CD14-positive monocyte (primary cell): ENCODE measurements at places on chromosomes 7 and 10.

DNA sequence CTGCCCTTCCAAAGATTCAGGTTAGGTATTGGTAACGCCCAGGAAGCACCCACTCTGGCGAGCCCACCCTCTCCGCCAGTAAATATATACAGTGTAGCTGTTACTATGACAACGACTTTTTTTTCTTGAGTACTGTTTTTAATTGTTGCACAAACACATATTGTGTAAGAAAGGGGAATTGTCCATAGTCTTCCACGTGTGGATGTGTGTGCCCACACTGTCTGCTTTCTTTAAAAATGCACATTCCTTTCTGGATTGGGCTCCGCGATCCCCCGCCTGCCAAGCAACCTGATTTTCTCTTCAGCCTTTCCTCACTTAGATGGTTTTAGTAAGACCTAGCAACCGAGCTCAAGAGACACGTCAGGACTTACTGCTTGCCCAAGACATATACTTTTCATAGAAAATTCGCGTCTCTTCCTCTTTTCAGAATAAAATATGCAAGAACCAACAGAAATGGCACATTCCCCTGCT lies 247.8 kb downstream of the EBF3 start:
- peak; percentile 8 for DNase-seq

DNA sequence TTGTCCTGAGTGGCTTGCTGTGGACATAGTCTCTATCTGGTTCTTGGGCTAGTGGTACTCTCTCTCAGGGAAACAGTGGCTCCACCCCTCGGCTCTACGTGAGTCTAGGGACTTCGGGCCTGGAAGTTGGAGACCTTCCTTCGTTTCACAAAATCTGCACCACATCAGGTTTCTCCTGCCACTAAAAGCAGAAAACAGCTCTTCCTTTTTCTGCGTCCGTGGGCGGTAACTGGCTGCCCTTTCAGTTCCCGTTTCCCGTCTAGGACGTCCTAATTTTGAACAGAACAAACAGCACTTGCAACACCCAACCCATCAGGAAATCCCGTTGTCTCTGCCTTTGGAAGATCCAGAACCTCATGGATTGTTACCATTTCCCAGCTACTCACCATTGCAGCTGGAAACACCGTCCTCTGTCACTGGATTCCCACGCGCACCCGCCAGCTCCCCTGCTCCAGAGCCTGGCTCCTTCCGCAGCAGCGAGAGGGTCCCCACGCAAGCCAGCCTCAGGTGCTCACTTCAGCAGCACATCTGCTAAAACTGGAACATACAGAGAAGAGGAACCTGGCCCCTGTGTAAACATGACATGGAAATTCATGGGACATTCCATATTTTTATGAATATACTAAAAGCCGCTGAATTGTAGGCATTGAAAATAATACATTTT lies 311.4 kb upstream of the AKR1E2 start:
- DNase-seq, result peak; percentile 71

DNA sequence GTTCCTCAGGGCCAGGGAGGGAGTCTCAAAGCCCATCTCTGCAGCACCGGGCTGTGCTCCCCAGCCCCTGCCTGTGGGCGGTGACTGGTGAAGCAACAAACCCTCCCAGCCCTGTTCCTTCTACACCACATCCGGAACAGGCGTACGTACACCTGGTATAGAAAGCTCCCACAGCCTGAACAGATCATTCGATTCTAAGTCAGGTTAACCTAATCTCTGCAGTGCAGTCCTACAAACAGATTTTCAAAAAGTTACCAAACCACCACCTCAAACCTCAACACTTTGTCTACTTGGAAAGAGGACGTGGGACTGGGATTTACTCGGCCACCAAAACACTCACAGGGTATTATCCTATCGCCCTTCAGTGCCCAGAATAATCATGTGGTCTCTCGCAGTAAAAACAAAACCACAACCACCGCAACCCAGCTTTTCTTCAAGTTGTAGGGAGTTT lies 238.4 kb downstream of the DIP2C start:
- DNase-seq, result no peak

DNA sequence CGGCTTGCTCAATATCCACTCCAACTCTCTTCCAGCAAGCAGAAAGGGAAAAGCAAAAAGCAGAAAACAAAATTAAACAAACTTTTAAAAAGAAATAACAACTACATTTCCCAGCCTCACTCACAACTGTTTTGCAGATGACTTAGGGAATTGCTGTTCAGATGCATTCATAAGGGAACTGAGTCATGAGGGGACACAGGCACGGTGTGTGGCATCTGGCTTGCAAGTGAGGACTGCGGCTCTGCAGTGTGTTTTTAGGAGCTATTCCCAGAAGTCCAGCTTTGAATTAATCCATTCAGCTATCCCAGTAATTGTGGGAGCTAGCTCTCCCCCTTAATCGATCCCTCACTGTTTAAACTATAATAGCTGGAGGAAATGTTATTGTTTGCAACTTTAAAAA lies 30.3 kb downstream of the PTN start:
- DNase-seq, result no peak

DNA sequence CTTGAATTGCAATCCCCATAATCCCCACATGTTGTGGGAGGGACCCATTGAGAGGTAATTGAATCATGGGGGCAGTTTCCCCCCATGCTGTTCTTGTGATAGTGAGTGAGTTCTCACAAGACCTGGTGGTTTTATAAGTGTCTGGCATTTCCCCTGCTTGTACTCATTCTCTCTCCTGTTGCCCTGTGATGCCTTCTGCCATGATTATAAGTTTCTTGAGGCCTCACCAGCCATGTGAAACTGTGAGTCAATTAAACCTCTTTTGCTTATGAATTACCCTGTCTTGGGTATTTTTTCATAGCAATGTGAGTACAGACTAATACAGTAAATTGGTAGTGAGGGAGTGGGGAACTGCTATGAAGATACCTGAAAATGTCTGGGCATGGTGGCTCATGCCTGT lies 65.0 kb downstream of the ANKRD7 start:
- DNase-seq, result peak; percentile 30

GRCh38 chr10:112304267-112304859 lies 21.2 kb downstream of the TECTB start:
- no peak for DNase-seq

DNA sequence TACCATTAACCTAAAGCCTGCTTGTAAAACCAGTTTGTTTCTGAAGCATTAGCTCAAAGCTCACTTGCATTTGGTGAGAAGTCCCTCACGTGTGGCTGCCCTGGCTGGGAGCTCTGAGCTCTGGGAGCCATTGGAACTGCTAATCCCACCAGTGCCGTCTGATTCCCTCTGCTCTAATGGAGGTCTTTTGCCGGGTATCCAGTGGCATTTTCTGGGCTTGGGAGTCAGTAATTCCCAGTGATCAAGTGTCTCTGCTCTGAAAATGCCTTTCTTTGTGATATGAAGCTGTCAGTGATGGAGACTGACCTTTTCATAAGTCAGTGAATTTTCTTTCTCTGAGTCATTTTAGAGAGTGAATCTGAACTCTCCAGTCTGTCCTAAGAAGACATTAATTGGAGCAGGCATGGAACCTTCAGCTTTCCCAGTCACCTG lies 36.9 kb upstream of the FAM20C start:
- DNase-seq, result no peak

DNA sequence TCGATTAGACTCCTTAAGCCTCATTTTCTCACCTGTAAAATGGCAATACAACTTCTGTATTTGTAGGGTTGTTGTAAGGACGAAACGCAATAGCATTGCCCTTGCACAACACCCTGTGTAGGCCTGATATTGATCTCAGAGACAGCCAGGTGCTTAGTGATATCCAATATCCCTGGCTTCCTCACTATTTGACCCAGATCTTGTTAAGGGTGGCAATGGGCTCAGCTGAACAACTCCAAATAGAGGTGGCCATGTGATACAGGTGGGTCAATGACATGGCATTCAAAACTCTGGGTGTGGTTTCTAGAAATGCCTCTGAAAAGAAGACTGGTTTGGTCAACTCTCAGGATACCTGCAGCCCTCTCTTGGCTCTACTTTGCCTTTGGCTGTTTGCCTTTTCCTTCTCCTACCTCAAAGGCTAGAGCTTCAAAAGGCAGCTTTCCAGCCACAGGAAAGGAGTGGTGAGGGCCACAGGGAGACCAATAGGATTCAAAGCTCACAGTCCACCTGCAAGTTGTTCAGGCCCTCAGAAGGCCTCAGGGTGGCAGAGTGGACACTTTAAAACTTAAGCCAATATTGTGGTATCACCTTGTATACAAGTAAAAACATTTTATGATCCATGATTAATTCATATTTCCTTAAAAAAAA lies 14.9 kb upstream of the GATAD1 start:
- no peak for DNase-seq

- no peak for DNase-seq
Measured at GRCh38 chr7:95863623-95864022, 91.3 kb downstream of the DYNC1I1 start.

GRCh38 chr7:117572856-117573620 lies 93.2 kb downstream of the CFTR start:
- no peak for DNase-seq

- no peak for DNase-seq
Measured at GRCh38 chr7:95859429-95859828, 87.1 kb downstream of the DYNC1I1 start.
